Right lobe of liver (tissue), 6 donors: ENCODE measurements at places on chromosomes 6 and 20.

DNA sequence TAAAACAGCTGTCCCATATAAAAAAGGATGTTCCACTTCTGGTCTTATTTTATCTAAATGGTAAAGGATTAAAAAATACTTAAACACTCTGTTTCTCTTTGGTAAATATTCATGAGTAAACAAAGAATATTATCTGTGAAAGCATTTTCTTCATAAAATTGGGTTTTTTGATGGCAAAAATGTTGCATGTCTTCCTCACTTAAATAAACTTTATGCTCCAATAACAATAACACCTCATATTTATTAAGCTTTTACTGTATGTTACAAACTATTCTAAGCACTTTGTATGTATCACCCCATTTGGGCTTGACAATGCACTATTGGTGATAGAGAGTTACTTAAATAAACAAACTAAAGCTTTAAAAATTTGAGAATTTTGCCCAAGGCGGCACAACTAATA lies 91.9 kb downstream of the PHIP start:
- no peak for DNase-seq

DNA sequence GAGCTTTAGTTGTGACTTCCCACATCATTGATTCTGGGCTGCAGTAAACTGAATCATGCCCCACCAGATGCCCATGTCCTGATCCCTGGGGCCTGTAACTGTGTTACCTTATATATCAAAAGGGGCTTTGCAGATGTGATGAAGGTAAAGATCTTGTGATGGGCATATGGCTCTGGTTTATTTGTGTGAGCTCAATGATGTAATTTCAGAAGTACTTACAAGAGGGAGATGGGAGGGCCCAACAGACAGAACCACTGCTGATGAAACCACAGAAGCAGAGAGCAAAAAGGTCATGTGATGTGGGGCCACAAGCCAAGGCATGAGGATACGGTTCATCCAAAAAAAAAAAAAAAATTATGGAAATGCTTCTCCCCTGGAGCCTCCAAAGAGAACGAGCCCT lies 118.7 kb downstream of the TOX2 start:
- DNase-seq: no peak

GRCh38 chr20:15047042-15047441 lies 709.6 kb upstream of the FLRT3 start:
- no peak for DNase-seq

- no peak for DNase-seq
Measured at GRCh38 chr6:17683428-17683827, 23.3 kb downstream of the NUP153 start.

- DNase-seq: peak; percentile 66
Measured at GRCh38 chr20:43691928-43692524, 25.1 kb downstream of the MYBL2 start.

- DNase-seq: no peak
Measured at GRCh38 chr20:10217721-10218410, 764 bp upstream of the SNAP25 start.
